A172 (cell line): ENCODE measurements at places on chromosomes 1 and 21. TPM values are rescaled to one million over a fixed set of nuclear protein-coding genes. Genes with fewer than 3 reads are reported as not detected.

DNA sequence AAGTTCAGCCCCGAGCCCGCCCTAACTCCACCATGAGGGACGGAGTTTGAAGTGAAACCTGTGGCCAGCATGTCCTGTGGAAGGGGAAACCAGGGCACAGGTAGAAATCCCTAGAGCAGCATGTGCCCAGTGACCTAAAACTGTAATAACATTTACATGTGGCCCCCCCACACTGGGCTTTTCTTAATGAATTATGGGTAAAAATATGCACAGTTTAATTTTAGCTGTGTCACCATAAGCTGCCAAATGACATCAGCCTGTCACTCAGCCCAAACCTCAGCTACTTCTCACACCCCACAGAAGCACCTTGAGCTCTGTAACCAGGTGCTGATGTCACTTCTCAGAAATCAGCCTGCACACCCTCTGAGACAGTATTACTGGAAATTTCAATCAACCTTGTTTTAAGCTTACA, 50.0 kb upstream of the SLC19A1 start:
- DNase-seq = no peak

DNA sequence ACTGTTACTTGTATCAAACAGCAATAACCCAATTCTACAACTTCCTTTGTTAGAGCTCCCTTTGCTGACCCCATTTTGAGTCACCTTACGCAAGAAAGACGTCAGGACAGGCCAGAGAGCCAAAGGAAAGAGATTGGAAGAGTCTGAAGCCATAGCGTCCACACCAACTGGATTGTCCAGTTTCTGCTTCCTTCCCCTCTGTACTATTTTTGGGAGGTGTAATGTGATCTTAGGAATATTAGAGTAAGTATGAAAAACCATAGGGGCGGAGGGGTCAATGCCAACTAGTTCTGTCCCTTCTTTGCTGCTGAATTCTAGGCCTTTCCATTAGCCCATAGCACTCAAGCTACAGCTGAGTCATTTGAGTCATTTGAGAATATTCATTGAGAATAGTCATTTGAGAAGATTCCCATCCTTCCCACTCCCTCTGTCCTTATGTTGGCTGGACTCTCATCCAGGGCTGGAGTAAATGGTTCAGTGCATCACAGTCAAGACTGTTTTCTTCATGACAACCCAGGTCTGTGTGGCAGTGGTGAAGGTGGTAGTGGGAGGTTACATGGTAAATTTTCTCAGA, 14.8 kb upstream of the NFIA start:
- DNase-seq = no peak

DNA sequence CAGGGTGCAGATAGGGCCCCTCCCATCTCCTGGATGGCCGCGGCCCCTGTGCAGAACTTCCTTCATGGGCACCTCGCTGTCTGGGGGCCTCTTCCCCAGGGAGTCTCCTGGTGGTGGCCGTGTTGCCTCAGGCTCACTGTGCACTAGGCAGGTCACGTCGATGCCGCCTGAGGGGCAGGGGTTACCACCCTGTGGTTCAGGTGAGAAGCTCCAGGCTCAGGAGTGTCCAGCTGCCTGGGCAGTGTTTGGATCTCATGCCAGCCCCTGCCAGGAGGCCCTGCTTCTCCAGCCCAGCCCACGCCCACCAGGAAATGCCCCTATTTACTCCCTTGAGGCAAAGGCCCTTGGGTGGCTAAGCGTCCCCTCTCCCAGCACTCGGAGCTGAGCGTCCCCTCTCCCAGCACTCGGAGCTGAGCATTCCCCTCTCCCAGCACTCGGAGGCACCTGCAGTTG, 2.1 kb downstream of the ITGB2 start:
- DNase-seq = no peak

GRCh38 chr1:58233729-58234128, 312.8 kb downstream of the OMA1 start:
- DNase-seq = no peak

ABCA4 gene
- total RNA-seq = not detected in 2 replicates

LRRIQ3 gene
- total RNA-seq = 2.7 and 3.0 TPM in 2 replicates

CA6 gene
- not detected in 2 replicates for total RNA-seq

OBSCN gene
- 9.9 and 11.5 TPM in 2 replicates for total RNA-seq
